GM23248 (cell line): ENCODE measurements at places on chromosomes 2 and 18. TPM values are rescaled to one million over a fixed set of nuclear protein-coding genes. Genes with fewer than 3 reads are reported as not detected.

DNA sequence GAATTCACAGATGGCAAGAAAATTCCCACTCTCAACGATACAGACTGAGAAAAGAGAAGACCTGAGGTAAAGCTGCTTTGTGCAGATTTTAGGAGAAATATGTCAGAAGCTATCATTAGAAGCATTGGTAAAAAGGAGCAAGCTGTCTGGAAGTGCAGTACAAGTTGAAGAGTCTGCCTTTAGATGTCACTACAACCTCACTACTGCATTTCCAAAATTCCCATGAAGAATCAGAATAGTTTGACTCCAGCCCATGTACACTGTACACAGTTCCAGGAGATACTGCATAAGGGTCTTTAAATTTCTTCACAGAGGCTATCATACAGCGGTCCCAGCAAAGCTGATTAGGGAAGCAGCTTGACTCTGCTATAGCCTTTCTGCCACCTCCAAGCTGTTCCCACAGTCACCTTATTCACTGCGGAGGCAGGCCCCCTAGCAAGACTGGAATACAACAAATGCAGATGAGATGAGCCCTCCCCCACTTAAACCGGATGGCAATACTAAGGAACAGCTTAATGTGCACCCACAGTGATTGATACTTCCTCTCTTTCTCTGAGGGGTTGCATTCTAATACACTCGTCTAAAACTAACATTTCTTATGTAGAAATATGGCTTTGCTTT is 527.4 kb downstream of the TMEM182 start:
- no peak overlapping the region for H3K27ac ChIP-seq
- no peaks in the 10 kb centered on the region for H3K27me3 ChIP-seq
- no peaks in the 10 kb centered on the region for H3K4me1 ChIP-seq
- DNase-seq: no peak
- no peaks in the 10 kb centered on the region for H3K36me3 ChIP-seq

The GALR1 gene
- not detected in 2 replicates for total RNA-seq

The KCNE4 gene
- total RNA-seq: 3.8 and 5.9 TPM in 2 replicates

DNA sequence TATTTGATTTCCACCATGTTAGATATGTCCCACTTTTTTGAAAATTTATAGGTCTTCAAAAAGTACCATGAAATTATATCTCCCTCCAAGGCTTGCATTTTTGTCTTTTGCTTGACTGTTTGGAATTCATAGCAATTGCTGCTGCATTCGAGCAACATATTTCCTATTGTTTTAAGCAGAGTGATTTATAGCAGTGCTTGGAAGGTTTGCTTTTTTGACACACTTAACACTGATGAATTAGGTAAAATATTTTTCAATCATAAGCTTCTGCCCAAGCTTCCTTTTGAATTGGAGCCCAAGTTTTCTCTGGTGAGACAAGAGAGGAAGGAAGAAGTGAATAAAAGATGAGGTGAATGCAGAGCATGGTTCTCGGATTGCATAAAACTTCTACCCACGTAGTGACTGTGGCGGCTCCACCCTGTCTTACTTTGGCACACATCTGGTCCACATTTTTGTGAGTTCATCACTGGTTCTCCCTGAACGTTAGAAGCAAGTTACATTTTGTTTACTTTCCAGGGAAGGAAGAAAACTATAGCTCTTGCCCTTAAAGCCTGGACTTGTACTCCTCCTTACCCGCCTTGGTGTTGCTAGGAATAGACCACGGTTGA is 667.0 kb downstream of the TSN start:
- peak; percentile 70 for DNase-seq
- no peaks in the 10 kb centered on the region for H3K36me3 ChIP-seq
- peak overlapping the region; percentile 67 for H3K27ac ChIP-seq
- H3K4me3 ChIP-seq: peak overlapping the region; percentile 23; the same call in 1 of the 2 replicates
- no peaks in the 10 kb centered on the region for H3K27me3 ChIP-seq

- H3K4me3 ChIP-seq: no peak overlapping the region
- no peak overlapping the region for H3K27ac ChIP-seq
- H3K36me3 ChIP-seq: no peaks in the 10 kb centered on the region
- H3K27me3 ChIP-seq: no peaks in the 10 kb centered on the region
- no peak for DNase-seq
Measured at GRCh38 chr18:31303771-31304170, 14.2 kb upstream of the DSG1 start.

DNA sequence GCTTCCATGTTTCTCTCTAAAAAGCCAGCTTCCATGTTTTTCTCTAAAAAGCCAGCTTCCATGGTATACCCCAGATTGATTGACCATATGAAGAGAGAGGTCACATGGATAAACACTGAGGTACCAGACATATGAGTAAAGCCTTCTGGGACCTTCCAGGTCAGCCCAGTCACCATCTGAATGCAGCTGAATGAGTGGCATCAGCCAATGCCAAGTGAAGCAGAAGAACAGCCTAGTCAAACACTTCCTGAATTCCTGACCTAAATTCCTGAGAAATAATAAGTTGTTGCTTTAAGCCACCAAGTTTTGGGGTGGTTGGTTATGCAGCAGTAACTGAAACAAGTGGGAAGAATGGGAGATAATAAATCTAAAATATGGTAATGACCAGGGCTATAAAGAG is 5.7 kb upstream of the ALS2 start:
- H3K4me3 ChIP-seq: no peak overlapping the region
- peak; percentile 52 for DNase-seq
- no peaks in the 10 kb centered on the region for H3K36me3 ChIP-seq
- H3K27ac ChIP-seq: no peak overlapping the region

The IL1RL2 gene
- total RNA-seq: 2.3 and 2.9 TPM in 2 replicates

The TFCP2L1 gene
- total RNA-seq: not detected in 2 replicates

The PSD4 gene
- 2.8 and 6.1 TPM in 2 replicates for total RNA-seq

The UGT1A1 gene
- total RNA-seq: not detected in 2 replicates

The TSPYL6 gene
- total RNA-seq: not detected in 2 replicates

GRCh38 chr18:10213526-10213925 is 240.9 kb upstream of the APCDD1 start:
- no peak overlapping the region for H3K27ac ChIP-seq
- no peak overlapping the region for H3K4me3 ChIP-seq
- no peaks in the 10 kb centered on the region for H3K4me1 ChIP-seq
- no peaks in the 10 kb centered on the region for H3K36me3 ChIP-seq

The TMEM127 gene
- total RNA-seq: 43.6 and 46.8 TPM in 2 replicates

- H3K27ac ChIP-seq: peak overlapping the region; percentile 93
- peak; percentile 98 for DNase-seq
- H3K4me1 ChIP-seq: peaks cover 24% of the 10 kb centered on the region
- H3K4me3 ChIP-seq: peak overlapping the region; percentile 45
Measured at GRCh38 chr2:64831134-64831976, 157.8 kb upstream of the SLC1A4 start.

DNA sequence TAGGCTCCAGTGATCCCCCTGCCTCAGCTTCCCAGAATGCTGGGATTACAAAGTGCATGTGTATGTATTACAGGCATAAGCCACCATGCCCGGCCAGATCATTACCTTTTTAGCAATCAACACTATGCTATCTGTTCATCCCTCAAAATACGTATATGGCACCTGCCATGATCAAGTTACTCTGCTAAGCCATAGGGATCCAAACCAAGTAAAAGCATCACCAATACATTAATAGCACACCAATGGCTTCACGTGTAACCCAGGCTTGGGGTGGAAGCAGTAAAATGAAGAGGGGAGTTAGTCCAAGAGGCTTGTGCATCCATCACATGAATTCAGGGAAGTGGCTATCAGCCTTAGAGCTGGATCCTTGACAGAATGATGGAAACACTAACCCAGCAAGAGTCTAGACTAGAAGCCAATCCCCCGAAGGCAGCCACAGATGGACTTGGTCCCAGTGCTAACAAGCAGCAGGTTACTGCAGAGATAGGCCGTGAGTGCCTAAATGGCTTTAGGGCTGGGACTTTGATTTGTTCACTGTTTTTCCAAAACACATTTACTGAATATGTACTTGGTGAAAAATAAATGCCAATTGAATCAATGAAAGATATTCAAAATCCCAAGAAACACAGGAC is 11.3 kb downstream of the HDLBP start:
- no peak overlapping the region for H3K27ac ChIP-seq
- no peak overlapping the region for H3K4me3 ChIP-seq
- H3K36me3 ChIP-seq: no peaks in the 10 kb centered on the region
- DNase-seq: no peak
- no peaks in the 10 kb centered on the region for H3K27me3 ChIP-seq

The ALPP gene
- total RNA-seq: not detected in 2 replicates

The TNS1 gene
- total RNA-seq: 99.3 and 104 TPM in 2 replicates

GRCh38 chr2:104473546-104473945 is 380.4 kb upstream of the POU3F3 start:
- no peaks in the 10 kb centered on the region for H3K4me1 ChIP-seq
- no peaks in the 10 kb centered on the region for H3K36me3 ChIP-seq
- H3K27ac ChIP-seq: no peak overlapping the region
- no peak for DNase-seq

GRCh38 chr2:142841788-142842187 is 35.7 kb upstream of the KYNU start:
- H3K27ac ChIP-seq: no peak overlapping the region
- no peak for DNase-seq
- H3K27me3 ChIP-seq: no peaks in the 10 kb centered on the region
- no peaks in the 10 kb centered on the region for H3K36me3 ChIP-seq
- no peak overlapping the region for H3K4me3 ChIP-seq

GRCh38 chr18:80180778-80181564 is 66.3 kb downstream of the PARD6G start:
- H3K36me3 ChIP-seq: no peaks in the 10 kb centered on the region
- no peak overlapping the region for H3K27ac ChIP-seq
- no peak for DNase-seq
- no peaks in the 10 kb centered on the region for H3K27me3 ChIP-seq
- H3K4me3 ChIP-seq: no peak overlapping the region
